Tibial nerve (tissue), 4 donors: ENCODE measurements at places on chromosomes 4 and X. TPM values are rescaled to one million over a fixed set of nuclear protein-coding genes. Genes with fewer than 3 reads are reported as not detected.

- DNase-seq: no peak
These were observed 16.8 kb downstream of the PF4 start for GRCh38 chr4:73964862-73965611.

- no peak for DNase-seq
These were observed 51.6 kb downstream of the ATP8A1 start for GRCh38 chr4:42605264-42605663.

- no peak for DNase-seq
These were observed 82.6 kb upstream of the MAOA start for GRCh38 chrX:43573441-43574015.

DNA sequence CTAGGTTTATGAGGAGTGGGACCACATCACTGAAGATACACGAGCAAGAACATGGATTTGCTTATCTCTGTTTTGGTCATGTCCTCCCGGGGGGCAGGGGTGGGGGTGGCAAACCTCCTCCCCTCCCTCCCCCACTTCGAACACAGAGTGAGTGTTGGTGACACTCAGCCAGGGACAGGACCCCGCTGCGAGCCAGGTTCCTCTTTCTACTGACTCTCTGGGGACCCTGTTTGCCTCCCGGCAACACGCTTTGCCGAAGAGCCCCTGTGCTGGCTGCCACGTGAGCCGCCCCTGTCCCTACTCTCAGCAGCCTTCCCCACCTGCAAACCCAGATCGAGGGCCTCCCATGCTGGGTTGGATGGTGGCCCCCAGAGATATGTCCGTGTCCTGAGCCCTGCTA, 34.7 kb downstream of the P2RY8 start:
- no peak for DNase-seq

DNA sequence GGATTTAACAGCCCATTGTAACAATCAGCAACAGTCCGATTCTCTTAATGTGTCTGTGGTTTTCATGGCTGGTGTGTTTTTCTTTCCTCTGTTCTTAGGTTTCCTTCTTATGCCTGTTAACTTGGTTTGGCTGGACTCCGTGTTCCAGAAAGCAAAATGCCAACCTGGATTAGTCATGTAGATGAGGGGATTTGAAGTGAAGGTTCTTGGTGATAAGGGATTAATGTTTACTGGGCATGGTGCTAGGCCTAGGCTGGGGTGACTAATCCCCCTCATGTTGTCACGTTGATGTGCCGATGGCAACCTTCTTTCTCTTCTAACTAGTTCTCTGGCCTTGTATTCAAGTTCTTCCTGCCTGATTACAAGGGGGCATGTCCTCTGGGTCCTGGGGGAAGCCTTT, 85.9 kb downstream of the REPS2 start:
- no peak for DNase-seq

GRCh38 chr4:147056940-147057610, 111.4 kb upstream of the TTC29 start:
- no peak for DNase-seq

- DNase-seq: no peak
These were observed 15.6 kb upstream of the FAM47E start for GRCh38 chr4:76235915-76236314.

- DNase-seq: no peak
These were observed 75.6 kb downstream of the AFAP1 start for GRCh38 chr4:7863911-7864681.

GRCh38 chr4:99248714-99249113, 29.7 kb upstream of the ADH6 start:
- DNase-seq: no peak

GRCh38 chr4:80094191-80094590, 21.2 kb upstream of the ANTXR2 start:
- no peak for DNase-seq

GRCh38 chr4:53713296-53713695, 122.0 kb upstream of the LNX1 start:
- no peak for DNase-seq

GRCh38 chr4:142278171-142278570, 567.9 kb downstream of the INPP4B start:
- DNase-seq: no peak

DNA sequence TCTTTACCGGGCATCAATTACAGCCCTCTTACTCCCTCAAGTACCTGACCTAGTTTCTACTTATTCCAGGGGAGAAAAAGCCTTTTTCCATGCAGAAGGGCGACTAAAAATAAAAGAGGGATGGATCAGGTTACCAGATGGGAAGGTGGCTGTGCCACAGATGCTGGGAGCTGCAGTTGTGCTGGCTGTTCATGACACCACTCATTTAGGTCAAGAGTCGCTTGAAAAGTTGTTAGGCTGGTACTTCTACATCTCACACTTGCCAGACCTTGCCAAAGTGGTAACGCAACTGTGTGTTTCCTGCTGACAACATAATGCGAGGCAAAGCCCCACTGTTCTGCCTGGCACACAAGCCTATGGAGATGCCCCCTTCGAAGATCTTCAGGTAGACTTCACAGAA, 148.4 kb upstream of the FGF16 start:
- DNase-seq: no peak

DNA sequence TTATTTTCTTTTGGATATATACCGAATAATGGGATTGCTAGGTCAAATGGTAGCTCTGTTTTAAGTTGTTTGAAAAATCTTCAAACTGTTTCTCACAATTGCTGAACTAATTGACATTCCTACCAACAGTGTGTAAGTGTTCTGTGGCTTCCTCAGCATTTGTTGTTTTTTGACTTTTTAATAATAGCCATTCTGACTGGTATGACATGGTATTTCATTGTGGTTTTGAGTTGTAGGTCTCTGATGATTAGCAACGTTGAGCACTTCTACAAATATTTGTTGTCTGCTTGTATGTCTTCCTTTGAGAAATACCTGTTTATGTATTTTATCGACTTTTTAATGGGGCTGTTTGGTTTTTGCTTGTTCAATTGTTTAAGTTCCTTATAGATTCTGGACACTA, 680.1 kb upstream of the GRIA3 start:
- DNase-seq: no peak

DNA sequence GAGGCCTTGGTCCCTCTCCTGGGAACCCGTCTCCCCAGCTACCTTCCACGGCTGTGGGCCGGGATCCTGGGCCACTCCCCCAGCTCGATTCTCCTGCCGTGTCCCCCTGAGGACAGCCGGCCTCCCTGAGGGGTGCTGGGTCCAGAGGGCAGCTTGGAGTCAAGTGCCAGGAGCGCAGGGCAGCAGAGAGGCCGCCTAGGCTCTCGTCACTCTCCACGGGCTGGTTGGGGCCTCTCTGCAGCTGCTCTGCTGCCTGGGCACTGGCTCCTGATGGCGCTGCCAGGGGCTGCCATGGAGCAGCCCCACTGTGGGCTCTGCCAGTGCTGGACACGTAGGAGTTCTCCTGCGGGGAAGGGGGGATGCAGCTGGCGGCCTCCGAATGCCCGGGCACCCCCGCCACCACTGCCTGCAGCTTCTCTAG, 6.7 kb downstream of the IRAK1 start:
- no peak for DNase-seq

AKAP14 gene
- total RNA-seq: not detected

F8A3 gene
- 3.0 TPM for total RNA-seq

F11 gene
- not detected for total RNA-seq

CACNA1F gene
- 1.0 TPM for total RNA-seq

NMU gene
- not detected for total RNA-seq

AGTR2 gene
- not detected for total RNA-seq

KCND1 gene
- 4.4 TPM for total RNA-seq

CYLC1 gene
- not detected for total RNA-seq
